ENCODE measurements at places on chromosomes 12 and 14.

GRCh38 chr12:122009741-122010140, 11.9 kb upstream of the BCL7A start:
- no peak for DNase-seq

DNA sequence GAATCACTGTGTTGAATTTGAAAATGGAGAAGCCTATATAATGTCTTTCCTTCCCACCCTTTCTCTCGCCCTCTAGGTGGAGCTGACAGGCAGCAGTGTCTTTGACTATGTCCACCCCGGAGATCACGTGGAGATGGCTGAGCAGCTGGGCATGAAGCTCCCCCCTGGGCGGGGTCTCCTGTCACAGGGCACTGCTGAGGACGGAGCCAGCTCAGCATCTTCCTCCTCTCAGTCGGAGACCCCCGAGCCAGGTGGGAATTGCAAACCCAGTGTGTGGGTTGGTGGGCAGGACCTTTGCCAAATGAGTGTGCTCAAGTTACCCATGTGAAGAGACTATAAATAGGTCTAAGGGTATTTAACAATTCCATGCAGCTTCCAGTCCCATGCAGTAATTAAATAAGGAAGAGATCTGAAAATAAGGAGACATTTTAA, 274.7 kb downstream of the EGLN3 start:
- DNase-seq, result peak; percentile 45

- no peak for DNase-seq
Measured at GRCh38 chr14:38197784-38198335, 9.8 kb upstream of the SSTR1 start.

DNA sequence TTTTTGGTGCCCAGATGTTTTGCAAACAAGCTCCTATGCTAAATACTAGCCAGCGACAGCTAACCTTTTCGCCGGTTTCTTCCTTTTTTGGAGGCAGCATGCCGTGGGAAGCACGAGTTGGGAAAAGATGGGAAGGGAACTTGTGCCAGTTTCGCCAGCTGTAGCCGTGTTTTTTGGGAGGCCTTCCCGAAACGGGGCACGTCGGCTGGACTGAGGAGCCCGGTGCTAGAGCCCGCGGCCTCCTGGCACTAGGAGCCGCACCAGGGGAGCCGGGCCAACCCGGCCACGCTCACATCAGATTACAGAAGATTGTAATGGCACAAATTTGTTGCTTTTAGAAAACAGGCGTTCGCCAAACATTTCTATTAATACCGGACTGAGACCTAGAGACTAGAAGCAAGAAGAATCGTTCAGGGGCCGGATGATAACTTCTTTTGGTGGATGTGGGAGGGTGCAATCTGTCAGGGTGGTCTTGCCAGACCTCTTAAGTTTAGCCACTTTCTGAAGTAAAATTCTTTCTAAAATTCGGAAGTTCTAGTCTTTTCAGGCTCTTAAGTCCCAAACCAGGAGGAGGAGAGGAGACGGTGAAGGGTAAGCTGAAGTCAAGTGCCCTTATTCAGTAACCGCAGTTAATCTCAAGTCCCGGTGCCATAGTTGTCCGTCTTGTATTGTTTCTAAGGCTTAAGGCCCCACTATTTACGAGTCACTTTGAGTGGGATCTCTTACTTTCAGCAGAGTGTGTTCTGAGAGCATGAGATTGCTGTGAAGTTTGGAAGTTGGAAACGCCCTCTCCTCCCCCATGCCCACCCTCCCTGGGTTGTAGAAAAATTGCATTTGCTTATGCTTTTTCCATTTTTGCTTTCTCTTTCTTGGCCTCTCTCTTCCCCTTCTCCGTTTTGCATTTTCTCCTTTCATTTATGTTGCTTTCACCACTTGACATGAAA, 1.3 kb downstream of the RASSF3 start:
- DNase-seq, result peak; percentile 63

GRCh38 chr12:31369712-31370521, 44.0 kb upstream of the SINHCAF start:
- no peak for DNase-seq

Measured in right lobe of liver (tissue), 6 donors.